ENCODE measurements at places on chromosomes 7 and 10.

- DNase-seq: no peak
Observed at GRCh38 chr7:77674878-77675277, 21.4 kb upstream of the RSBN1L start.

DNA sequence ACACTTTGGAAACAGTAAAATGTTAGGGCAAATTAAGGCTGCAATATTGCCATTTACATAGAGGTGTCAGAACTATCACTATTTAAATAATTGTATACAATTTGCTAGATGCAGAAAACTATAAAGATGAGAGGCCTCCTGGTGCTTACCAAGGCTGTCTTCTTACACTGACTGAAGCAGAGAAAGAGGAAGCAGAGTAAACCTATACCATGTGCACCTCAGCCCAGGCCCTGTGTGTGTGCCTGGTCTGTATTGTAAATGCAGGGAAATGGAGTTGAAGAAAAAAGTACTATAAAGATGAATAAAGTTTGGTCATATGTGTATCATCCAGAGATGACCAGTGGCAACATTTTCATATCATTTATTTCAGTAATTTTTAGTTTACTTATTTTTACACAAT lies 29.2 kb downstream of the ELMO1 start:
- no peak for DNase-seq

GRCh38 chr7:16203065-16203464 lies 218.3 kb downstream of the CRPPA start:
- DNase-seq: no peak

DNA sequence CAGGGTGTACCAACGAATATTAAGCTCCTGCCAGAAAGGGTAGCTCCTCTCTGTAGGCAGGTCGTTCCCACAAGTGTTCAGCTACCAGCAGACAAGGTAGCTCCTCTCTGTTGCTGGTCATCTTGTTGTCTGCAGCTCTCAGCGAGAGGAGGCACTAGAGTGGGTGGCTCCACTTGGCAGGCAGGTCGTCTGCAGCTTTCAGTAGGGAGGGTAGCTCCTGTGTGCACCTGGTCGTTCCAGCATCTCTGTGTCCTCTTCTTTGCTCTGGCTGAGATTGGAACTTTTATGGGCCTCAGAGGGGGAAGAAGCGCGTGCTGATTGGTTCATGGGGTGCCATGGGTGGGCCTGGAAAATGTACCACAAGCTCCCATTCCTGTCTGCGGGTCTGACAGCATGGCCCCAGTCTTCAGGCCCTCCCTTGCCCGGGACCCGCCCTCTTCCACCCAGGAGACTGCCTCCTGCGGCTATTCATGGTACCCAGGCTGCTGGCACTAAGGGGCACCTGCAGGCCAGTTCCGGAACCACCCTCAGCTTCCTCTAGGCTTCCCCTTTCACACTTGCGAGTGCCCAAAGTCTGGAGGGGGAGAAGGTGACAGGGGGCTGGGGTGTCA lies 63.9 kb upstream of the CACNA2D1 start:
- DNase-seq: no peak

DNA sequence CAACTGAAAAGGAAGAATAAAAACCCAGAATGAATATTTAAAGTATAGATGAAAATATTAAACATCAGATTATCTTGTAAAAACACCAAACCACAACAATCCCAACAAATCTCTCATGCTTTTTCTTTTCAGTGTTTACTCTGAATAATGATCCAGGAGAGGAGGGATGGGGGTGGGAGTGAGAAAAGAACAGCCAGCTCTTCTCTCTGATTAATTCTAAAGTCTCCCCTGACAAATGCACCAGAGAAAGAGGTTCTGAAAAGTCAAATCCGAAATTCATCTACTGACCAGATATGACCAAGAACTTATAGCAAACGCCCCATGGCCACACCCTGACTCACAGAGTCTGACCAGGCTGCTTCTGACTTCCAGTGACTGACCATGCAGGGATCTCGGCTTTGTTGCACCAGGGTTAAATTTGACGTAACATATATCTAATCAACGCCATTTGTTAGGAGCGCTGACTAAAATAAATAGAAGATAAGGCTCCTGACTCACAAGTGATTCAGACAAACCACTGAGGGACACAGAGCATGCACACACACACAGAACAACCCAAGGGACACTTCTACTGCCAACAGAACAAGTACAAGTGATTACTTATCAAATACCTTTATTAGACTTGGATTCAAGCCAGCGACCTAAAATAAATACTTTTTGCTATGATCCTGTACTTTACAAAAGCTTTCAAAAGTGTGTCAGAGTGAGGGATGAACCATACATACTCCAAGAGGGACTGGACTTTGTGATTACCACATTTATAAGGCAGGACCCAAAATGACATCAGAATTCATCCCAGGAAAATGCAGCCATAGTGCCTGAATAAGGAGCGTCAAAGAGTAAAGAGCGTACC lies 9.3 kb upstream of the SPOCK2 start:
- DNase-seq: no peak

GRCh38 chr10:82392533-82392932 lies 517.5 kb downstream of the NRG3 start:
- DNase-seq: no peak

DNA sequence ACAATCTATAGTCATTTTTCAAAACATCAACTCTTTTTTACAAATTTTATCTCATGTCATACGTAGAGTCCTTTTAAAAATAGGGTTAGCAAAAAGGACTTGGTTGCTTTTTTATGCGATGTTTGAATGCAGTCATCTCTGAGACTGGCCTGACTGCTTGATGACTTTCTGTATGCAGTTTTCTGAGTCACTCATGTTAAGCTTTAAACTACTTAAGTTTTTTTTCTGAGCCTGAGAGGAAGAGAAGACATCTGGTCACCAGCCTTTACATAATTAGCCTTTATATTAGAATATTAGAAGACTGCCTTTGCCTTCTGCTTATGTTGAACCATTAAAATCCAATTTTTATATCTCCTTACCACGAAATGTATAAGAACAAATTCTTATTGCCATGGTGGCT lies 834.4 kb upstream of the MBL2 start:
- DNase-seq: no peak

GRCh38 chr7:85634951-85635350 lies 448.1 kb upstream of the SEMA3D start:
- DNase-seq: no peak

DNA sequence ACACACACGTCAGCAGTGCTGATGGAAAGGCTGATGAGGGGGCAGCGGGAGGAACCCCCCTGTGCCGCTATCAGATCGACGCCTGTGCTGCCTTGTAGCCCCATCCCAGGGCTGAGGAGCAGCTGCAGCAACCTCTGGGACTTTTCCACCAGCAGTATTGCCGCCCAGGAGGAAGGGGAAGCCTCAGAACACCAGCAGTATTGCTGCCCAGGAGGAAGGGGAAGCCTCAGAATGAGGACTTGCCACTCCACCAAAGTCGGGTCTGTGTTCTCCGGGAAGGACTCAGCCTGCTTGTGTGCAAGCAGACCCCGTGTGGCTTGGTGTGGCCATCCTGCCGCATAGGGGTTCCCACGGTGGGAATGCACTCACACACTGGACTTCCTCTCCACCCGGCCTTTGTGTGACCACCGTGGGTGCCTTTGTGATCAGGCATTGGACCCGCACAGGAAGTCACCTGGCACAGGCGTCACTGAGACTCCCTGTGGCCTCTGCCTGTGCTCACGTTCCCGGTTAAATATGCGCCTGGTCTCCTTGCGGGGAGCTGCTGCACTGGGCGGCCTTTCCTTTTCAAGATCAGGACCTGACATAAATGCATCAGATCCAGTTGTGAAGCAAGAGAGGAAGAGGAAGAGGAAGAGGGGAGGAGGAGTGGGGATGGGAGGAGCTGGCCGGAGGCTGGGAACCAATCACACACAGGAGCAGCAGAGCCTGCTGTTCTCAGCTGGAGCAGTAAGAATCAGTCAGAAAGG lies 248.5 kb downstream of the DNAJB6 start:
- no peak for DNase-seq

DNA sequence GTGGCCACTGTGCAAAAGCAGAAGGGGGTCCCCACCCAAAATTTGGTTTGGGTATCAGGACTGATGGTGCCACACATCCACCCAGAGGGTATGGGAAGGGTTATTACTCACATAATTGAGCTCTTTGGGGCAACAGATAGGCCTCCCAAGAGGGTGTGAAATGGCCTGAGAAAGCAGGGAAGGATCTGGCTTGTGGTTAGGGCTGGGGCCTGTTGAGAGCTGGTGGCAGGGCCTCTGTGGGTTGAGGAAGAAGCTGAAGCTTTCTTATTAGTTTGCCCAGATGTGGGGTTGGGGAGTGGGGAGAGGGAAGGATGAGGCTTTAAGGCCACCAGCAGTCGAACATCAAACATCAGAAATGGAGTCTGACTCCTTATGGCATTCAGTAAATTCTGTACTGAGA lies 18.3 kb upstream of the MKI67 start:
- DNase-seq: no peak

DNA sequence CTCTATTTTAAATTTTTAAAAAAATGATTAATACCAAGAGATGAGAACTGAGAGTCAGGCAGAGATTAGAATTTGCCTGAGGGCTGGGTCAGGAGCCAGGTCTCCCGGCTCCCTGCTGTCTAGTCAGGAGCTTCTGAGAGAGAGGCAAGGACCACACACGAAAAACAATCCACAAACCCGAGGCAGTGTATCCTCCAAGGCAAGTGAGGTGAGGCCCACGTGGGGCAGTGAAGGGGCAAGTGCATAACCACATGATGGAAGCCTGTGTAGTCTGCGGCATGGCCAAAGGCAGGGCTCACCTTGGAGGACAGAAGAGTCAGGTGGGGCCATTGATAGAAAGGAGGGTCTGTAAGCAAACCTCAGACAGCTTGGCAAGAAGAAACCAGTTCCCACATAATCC lies 541.2 kb upstream of the FOXK1 start:
- DNase-seq: no peak

DNA sequence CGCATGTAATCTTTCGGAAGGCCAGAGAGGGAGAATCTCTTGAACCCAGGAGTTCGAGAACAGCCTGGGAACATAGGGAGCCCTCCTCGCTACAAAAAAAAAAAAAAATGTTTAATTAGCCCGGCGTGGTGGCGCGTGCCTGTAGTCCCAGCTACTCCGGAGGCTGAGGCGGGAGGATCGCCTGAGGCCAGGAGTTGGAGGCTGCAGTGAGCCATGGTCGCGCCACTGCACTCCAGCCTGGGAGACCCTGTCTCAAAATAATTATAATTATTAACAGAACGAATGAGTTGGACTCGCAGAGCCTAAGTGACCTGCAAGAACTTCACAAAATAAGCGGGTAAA lies 794 bp downstream of the PCGF6 start:
- no peak for DNase-seq

GRCh38 chr10:103276251-103276895 lies 565 bp upstream of the INA start:
- no peak for DNase-seq

- DNase-seq: peak; percentile 57
Observed at GRCh38 chr10:29658984-29659965, 24.5 kb upstream of the SVIL start.

- DNase-seq: no peak
Observed at GRCh38 chr7:22629056-22629455, 97.9 kb upstream of the IL6 start.

DNA sequence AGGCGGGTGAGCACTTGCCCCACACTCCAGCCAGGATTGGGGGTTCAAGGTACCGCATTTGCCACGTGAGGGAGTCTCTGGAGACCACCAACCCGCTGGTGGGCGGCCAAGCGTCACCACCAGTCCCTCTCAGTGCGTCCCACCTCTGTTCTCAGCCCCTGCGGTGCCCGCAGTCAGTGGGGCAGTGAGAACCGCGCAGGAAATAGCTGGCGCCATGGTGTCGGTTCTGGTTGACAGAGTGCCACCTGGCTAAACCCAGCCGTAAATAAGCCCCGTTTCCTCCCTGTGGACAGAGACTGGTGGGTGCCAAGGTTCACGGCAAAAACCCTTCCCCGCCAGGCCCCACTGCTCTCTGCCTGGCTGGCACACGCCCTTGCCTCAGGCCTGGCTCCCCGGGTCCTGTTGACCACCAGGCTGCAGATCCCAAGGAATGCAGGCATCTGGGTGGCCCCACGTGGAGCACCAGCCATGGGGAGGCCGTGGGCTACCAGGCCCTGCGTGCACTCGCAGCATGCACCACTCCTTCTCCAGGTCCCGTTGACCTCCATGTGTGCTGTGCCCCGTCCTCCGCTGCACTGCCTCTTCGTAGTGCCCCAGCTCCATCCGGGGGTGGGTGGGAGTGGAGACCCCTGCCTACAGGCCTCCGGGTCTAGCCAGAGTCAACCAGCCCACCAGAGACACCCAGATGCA lies 140.0 kb downstream of the LHPP start:
- DNase-seq: no peak

DNA sequence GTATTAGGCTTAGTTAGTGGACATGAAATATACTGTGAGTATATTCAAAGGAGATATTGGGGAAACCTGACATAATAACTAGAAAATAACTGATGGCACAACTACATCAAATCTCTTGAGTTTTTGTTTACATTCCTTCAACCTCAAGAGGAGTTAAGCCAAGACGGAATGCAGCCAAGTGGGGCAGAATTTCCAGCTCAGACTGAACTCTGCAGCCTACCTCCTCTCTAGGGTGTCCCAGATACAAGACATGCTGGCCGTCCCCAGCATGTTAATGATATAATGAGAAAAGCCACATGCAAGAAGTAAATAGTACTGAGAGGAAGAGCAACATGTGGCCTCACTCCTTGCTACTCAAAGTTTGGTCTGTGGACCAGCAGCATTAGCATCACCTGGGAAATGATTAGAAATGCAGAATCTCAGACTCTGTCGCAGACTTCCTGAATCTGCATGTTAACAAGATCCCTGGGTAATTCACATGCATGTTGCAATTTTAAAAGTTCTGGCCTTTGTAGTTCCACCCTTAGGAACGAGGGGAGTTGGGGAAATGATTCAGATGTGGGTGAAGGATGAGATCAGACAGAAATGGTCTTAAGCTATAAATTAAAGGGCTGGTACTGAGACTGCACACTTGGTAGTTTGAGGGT lies 118.4 kb upstream of the CACUL1 start:
- no peak for DNase-seq

- no peak for DNase-seq
Observed at GRCh38 chr7:129707910-129708499, 96.5 kb downstream of the NRF1 start.

Measured in activated gamma-delta T cell treated with anti-CD3 and anti-CD28 coated beads, Interleukin-2, amount 50 U/mL, for 16 hours (primary cell).